ENCODE measurements at places on chromosomes 2 and 18. TPM values are rescaled to one million over a fixed set of nuclear protein-coding genes. Genes with fewer than 3 reads are reported as not detected.
A peak's percentile ranks its signal among the peaks of the same experiment; 100 is the strongest.

- peak; percentile 79 for DNase-seq
Observed at GRCh38 chr2:69798909-69799526, 30.4 kb upstream of the GMCL1 start.

DNA sequence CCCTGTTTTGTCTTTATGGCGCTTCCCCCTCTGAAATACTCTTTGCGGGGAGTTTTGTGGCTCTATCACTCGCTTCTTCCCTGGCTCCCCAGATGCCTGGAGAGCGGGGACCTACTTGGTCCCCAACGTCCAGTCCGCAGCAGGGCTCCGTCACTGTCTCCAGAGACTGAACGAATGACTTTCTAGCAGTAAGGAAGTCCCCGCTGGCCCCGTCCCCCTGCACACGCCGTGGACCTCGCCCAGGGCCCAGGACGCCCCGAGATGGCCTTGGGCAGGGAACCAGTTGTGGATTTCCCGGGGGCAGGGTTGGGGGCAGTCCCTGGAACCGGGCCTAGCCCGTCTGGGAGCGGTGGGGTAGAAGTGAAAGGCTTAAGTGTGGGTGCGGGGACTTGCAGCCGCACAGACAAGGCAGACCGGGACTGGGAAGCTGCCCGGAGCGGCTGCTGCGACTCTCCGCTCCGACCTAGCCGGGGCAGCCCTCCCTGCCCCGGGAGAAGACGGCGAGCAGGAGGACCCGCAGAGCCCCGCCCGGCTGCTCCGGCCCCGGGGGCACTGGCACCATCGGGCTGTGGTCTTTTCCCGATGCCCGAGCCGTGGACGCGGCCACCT is 821 bp upstream of the EPHA4 start:
- DNase-seq = peak; percentile 11

GRCh38 chr18:55886886-55887285 is 298.9 kb upstream of the TCF4 start:
- DNase-seq = no peak

DNA sequence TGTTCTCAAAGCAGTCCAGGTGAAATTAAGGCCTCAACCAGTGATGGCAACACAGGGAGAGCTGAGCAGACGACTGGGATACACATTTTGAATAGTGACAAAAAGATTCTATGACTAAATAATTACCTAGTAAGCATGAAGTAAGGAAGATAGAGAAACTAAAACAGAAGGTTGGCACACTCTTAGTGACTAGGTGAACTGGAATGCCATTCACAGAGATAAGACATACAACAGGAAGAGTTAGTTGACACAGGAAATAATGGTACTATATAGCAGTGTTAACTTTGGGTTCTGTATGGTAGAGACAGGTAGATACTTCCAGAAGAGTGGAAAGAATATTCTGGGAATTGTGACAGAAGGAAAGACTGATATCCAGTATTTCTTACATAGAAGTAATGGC is 181.8 kb upstream of the NT5C1B start:
- DNase-seq = no peak

DNA sequence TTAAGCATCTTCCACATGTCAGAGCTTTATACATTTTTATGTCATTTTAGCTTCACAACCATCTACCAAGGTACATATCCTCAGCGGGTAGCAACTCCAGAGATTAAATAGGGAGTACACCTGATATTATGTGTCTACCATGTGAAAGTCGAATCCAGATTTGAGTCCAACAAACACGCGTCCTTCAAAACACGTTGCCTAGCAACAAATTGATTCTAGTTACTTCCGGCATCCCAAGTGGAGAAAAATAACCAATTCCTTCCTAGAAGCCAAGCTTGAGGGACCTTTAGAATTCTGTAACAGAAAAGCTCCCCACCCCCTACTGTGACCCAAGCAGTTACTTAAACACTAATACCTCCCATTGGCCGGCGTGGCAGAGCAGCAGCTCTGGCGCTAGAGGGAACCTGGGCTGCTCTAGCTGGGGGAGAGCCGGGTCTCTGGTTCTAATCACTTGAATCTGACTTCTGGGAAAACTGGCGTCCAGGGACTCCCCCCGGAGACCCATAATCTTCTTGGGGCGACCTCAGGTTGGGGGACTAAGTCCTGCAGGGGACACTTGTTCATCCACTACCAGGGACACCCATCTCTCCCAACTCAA is at the start of gene ERICH2:
Gene ERICH2 (plus strand): TSS at position 371 of the 598 bp plus-strand sequence. CDS start 304 bp downstream, outside the sequence.
- peak; percentile 47 for DNase-seq

GRCh38 chr2:127050803-127051115 is 56.2 kb downstream of the BIN1 start:
- no peak for DNase-seq

DNA sequence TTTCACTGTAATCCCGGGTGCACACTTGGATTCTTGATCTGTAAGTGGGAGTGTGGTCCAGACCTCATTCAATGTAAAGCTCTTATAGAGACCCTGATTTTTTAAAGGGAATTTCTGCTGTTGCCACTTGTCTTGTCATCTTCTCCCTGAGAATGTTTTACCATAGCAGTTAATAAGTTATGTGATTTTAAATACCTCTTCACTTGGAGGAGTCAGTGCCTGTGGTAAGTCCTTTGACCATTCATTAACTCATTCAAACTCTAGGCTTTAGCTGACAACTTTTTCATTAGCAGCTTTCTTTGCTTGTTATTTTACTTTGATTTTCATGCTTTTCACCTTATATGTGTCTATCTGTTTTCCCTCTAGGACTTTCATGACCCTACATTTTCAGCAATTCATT is 51.3 kb downstream of the FMNL2 start:
- DNase-seq = no peak

- DNase-seq = no peak
Observed at GRCh38 chr2:102149644-102150455, 7.3 kb downstream of the IL1R1 start.

- DNase-seq = no peak
Observed at GRCh38 chr2:120632796-120633646, 102.6 kb upstream of the GLI2 start.

GRCh38 chr18:10124967-10125366 is 211.2 kb downstream of the VAPA start:
- no peak for DNase-seq

- no peak for DNase-seq
Observed at GRCh38 chr18:27017901-27018500, 152.5 kb upstream of the AQP4 start.

- DNase-seq = no peak
Observed at GRCh38 chr2:133316557-133316956, 251.7 kb downstream of the NCKAP5 start.

DNA sequence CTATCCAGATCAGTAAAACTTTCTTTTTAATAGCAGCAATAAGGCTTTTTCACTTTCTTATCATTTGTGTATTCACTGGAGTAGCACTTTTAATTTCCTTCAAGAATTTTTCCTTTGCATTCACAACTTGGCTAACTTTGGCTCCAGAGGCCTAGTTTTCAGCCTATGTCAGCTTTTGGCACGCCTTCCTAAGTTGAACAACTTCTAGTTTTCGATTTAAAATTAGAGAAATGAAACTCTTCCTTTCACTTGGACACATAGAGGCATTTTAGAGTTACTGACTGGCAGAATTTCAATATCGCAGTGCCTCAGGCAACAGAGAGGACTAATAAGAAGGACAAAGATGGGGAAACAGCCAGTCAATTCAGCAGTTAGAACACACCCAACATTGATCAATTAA is 577.4 kb downstream of the DSC3 start:
- no peak for DNase-seq

GRCh38 chr18:49610022-49610445 is 48.2 kb downstream of the LIPG start:
- DNase-seq = no peak

DNA sequence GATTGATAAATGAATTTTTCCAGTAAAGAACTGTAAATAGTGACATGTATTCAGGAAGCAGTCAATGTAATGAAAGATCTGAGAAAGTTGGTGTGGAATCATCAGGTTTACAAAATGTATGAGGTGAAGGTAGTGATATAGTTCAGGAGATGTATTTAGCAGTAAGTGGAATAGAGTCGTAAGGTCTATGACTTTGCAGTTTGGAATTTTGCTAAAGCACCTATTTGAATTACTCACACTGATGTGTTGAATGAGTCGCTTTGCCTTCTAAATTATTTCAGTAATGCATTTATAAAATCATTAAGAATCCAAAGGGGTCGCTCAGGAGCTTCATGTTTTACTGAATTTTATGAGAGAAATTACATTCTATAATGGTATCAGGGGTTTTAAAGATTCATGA is 713.7 kb downstream of the DSC3 start:
- DNase-seq = no peak

- no peak for DNase-seq
Observed at GRCh38 chr18:8368512-8369217, 240.6 kb upstream of the RAB12 start.

- no peak for DNase-seq
Observed at GRCh38 chr18:23585007-23585871, 1.1 kb downstream of the NPC1 start.

- DNase-seq = no peak
Observed at GRCh38 chr2:225464346-225465025, 65.0 kb downstream of the NYAP2 start.

GRCh38 chr2:135555311-135555710 is 24.0 kb downstream of the R3HDM1 start:
- DNase-seq = no peak

GRCh38 chr2:169031202-169031601 is at the start of gene ABCB11:
ABCB11 (minus strand) TSS chr2:169031324; CDS start chr2:169018125, 13,199 bp downstream.
- DNase-seq = no peak

DNA sequence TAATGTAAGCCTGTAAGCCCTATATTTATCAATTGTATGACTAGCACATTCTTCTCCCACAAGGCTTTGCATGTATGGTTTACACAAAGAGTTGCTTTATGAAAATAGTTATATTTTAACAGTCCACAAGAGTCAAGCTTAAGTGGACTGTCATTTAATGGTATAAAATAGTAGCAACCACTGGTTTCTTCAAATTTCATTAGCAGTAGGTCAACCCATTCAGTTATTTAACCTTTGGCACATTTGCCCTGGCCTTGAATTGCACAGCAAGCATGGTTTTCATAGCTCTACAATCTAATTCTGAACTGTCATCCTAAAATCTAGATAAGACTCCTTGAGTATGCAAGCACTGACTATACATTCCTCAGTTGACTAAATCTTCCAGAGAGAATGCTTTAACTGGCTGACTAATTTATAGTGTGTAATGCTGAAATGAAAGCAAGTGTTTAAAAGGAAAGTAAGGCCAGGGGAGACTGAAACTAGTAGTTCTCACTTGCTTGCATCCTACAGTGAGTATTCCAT is 1.8 kb downstream of the DPP4 start:
- DNase-seq = no peak

GRCh38 chr18:9069601-9070000 is 32.9 kb upstream of the NDUFV2 start:
- no peak for DNase-seq

DNA sequence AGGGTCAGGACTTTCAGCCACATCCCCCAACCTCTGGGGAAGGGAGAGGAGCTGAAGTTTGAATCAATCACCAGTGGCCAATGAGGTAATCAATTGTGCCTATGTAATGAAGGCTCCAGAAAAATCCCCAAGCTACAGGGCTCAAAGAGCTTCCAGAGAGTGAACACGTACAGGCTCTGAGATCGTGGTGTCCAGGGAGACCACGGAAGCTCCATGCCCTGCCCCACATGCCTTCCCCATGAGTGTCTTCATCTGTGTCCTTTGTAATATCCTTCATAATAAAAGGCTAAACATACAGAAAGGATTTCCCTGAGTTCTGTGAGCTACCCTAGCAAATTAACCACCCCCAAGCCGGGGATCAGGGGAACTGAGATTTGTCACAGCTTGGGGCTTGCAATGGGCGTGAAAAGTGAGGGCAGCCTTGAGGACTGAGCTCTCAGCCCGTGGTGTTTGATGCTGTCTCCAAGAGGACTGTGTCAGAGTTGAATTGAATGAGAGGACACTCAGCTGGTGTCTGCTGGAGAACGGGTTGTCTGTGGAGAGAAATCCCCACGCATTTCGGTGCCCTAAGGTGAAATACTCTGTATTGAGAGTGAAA is 25.5 kb upstream of the TUBB6 start:
- no peak for DNase-seq

DNA sequence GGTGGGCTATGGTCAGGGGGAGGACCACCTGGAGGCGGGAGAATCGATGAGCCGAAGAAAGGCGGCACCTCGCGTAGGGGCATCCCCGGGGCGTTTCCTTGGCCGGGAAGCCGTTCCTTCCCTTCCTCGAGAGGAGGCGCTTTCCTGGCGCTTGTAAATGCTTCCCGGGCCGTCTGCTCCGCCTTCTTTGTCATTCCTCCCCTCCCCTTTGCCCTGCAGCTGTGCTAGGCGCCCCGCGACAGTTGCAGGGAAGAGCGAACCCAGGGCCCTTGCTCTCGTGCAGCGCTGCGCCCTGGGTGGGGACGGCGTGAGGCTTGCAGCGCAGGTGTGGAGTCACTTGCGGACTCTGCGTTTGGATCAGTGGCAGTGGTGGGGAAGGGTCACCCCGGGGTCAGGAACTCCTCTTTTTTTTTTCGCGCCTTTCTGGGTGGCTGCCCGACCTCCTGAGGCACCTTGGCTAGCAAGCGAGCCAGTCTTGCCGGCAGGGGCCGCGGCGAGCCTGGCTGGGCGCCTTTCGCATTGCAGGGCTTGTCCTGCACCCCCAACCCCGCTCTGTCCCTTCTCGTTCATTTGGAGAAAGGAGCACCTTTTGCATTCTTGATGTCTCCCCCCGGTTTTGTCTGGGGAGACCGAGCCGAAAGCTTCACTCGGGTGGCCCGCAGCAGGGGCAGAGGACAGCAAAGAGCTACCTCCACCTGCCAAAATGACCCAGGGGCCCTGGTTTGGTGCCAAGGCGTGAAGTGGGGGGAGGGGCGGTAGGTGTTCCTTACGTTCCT is 858 bp downstream of the KCNS3 start:
- DNase-seq = peak; percentile 6

GRCh38 chr2:145304501-145304900 is 784.6 kb upstream of the ZEB2 start:
- DNase-seq = no peak

- DNase-seq = no peak
Observed at GRCh38 chr2:95385570-95385984, 16.9 kb upstream of the FAHD2A start.

OR6B2 gene
- total RNA-seq = not detected

MAP3K20 gene
- 10.2 TPM for total RNA-seq

CPO gene
- not detected for total RNA-seq

LINC00305 gene
- total RNA-seq = not detected

CYTIP gene
- total RNA-seq = 45.5 TPM

FAM228B gene
- total RNA-seq = 8.1 TPM

FAM110C gene
- total RNA-seq = under 0.01 TPM

ABCA12 gene
- total RNA-seq = not detected

WDR75 gene
- 24.2 TPM for total RNA-seq

LRRTM4 gene
- total RNA-seq = not detected

IL36G gene
- not detected for total RNA-seq

MAPRE2 gene
- total RNA-seq = 77.6 TPM

ASB18 gene
- under 0.01 TPM for total RNA-seq

PTCD3 gene
- total RNA-seq = 53.9 TPM

RAB27B gene
- total RNA-seq = 6.5 TPM

SPEG gene
- total RNA-seq = 0.81 TPM

TBR1 gene
- under 0.01 TPM for total RNA-seq
